ENCODE measurements at places on chromosomes 3 and 15.

GRCh38 chr3:112682361-112682760, 41.4 kb upstream of the CCDC80 start:
- DNase-seq, result no peak

- no peak for DNase-seq
Observed at GRCh38 chr15:68621535-68621934, 42.7 kb downstream of the CORO2B start.

- DNase-seq, result no peak
Observed at GRCh38 chr3:126197854-126198584, 17.6 kb upstream of the ALDH1L1 start.

- DNase-seq, result no peak
Observed at GRCh38 chr15:69075440-69075839, 60.9 kb downstream of the NOX5 start.

DNA sequence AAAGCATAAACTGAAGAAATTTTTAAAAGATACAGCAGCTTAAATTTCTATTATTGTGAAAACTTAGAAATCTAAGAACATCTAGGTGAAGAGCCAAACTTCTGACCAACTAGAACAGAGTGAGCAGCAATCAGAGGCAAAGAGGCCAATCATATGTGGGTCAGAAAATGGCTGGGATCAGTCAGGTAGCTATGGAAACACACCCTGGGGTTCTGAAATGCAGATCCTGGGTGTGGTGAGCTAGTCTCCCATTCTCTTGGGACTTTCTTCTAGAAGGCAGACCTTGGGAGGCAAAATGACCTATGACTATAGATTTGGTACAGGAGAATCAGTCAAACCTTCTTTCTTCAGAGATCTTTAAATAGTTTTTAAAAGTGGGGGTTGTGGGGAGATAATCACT, 385.8 kb downstream of the TBC1D5 start:
- DNase-seq, result no peak

GRCh38 chr3:133849346-133849745, 43.7 kb downstream of the SRPRB start:
- DNase-seq, result no peak

DNA sequence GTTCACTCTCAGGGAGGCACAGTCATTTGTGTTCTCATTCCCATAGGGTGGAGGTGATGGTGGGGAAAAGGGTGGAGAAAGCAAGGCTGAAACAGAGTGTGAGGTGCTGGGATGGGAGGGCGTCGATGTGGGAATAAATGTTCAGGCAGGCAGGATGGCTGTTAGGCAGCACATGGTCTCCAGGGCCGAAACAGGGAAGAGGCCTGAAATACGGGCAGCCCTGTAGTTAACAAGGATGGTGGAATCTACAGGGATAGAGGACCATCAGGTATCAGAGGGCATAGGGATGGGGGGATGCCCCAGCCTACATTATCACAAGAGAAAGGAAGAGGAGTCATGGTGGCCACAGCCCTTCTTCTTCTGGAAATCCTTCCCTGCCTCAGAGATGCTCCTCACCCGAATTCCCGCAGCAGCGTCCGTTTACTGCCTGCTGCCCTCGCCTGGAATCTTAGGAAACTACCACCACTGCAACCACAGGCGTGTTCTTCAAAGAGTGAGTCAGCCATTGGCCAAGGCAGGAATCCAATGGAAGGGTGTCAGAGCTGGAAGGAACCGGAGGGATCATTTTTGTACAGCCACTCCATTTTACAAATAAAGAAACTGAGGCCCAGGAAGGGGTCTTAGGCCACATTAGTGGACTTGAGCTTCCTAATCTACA, 49.7 kb upstream of the POMGNT2 start:
- peak; percentile 41 for DNase-seq

GRCh38 chr15:89452330-89452836, 44.0 kb downstream of the RHCG start:
- no peak for DNase-seq

DNA sequence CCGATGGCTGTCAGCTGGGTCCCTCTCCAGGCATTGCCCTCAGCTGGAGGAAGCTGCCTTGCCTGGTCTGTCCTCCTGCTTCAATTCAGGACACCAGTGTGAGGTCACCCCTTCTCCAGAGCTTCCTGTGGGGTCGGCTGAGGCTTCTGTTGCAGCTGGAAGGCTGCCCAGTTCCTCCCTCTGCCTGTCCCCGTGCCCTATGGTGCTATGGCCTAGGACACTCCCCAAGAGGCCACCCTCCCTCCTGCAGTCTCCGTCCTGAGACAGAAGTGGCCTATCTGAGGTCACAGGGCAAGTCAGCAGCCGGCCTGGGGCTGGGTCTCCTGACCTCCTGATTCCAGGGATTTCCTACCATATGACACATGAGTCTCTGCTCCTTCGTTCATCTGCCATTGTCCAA, 57.9 kb downstream of the RASGRF1 start:
- DNase-seq, result no peak

DNA sequence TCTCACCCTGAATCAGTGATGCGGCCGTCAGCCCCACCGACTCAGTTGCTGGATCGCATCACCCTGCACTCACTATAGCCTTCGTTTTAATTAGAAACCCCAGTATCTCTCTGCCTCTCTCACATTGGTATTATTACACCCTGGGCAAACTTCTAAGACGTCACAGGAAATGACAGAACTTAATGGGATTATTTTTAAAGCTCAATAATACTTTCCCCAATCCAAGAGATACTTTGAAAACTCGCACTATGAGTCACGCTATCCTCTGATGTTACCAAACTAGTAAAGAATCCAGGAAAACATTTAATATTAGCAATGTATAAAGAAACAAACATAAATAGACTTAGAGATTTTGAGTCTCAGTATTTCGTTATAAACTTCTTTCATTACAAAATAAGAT, 36.6 kb downstream of the RUBCN start:
- no peak for DNase-seq

GRCh38 chr15:64653757-64654156, 121.6 kb downstream of the RBPMS2 start:
- no peak for DNase-seq

- DNase-seq, result no peak
Observed at GRCh38 chr3:172882563-172882962, 132.0 kb downstream of the ECT2 start.

DNA sequence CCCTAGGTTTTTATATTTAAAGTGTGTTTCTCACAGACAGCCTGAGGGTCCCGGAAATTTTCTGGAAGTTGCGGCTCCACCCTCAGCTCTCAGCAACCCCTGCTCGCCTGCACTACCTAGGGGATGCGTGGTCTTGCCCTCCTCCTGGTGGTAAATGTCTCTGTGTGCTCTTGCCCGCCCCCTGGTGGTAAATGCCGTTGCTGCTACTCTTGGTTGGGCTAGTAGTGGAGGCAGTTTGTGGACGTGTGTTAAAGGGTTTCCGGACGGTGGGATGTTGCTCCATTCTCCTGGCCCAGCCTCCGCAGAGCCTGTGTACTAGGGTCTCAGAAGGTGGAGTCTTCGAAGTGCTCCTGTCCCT, 27.4 kb downstream of the STOML1 start:
- DNase-seq, result no peak

- no peak for DNase-seq
Observed at GRCh38 chr3:22441711-22442110, 690.7 kb upstream of the ZNF385D start.

DNA sequence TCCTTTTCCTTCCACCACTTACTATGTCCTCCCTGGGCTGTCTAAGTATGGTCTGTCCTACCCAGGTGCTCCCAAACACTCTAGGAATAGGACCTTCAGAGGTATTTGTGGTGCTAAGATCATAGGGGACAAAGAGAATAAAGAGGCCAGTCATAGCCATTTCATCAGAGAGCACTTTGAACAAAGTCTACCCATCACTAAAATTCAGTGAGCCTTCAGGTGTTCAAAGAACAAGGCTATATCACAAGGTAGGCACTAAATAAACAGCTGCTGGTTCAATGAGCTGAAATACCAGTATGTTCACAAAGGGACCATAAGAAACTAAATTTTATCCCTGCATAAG, 38.8 kb downstream of the NBEAL2 start:
- DNase-seq, result no peak

DNA sequence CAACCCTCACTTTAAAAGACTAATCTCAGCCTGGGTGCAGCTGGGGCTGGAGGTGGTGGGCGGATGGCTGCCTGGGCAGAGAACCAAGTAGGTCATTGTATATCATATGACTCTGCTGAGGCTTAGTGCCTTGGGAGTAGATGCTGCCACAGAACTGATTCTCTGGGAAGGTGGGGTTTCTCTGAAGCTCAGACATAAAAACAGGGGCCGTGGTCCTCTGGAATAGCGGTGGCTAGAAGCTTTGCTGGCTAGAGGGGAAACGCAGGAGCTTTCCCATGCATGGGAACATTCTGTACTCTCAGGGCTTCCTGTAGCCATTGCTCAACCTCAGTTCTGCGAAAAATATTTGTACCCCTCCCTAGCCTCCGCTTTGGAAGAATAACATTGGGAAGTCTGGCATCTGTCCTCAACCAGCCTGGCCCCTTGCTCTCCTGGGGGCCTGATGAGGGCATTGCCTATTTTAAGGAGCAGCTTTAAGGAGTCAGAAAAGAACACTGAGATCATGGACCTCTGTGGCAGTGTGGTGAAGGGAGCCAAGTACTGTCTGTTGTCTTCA, 14.7 kb downstream of the TIMP4 start:
- DNase-seq, result no peak

Data from HS-5 (cell line).